ENCODE measurements at places on chromosomes 3 and 15.
A peak's percentile ranks its signal among the peaks of the same experiment; 100 is the strongest.

GRCh38 chr3:53729618-53730017, 116.6 kb downstream of the CHDH start:
- DNase-seq: no peak

- no peak for DNase-seq
Measured at GRCh38 chr3:179428876-179429548, 22.3 kb downstream of the GNB4 start.

- DNase-seq: no peak
Measured at GRCh38 chr3:48186631-48187300, 1.5 kb downstream of the CDC25A start.

DNA sequence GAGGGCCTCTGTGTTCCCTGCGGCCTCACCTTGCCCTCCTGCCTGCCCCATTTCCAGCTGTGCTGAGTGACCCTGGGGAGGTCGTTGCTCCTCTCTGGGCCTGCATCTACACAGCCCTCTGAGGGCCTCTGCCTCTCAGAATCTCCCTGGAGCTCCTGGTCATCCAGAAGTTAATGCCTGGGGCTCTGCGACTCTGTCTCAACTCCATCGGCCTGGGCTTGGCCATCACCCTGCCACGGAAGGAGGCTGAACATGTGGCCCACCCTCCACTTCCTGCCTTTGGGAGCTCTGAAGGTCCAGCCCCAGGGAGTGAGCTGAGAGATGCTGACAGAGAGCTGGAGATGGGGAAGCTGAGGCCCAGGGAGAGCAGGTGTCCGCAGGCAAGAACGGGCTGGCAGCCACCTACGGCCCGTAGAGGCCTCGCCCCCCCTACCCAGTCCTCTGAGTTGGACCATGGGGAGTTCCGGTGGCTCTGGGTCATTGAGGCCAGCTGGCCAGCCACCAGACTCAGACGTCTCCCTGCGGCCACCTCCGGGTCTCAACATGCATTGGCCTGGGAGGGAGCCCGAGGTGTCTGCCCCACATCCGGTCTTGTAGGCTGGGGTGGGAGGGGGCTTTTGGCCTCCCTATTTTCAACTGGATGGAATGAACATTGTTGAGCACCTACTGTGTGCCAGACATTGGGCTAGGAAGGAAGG, 34.2 kb downstream of the GRIP2 start:
- DNase-seq: no peak

DNA sequence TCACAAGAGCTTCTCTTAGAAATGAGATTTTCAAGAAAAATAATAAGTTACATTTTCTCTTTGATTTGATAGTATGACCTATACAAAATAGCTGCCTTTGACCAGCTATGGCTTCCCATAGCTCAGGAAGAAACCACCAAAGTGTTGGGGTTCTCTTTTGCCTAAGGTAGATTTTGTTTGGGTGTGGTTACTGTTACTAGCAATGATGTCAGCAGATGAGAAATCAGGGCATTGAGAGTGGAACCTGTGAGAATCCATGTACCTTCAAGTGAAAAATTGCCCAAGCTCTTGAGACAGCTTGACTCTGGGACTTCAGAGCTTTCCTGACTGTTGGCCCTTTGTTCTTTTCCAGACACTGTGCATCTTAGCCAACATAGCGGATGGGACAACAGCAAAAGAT, 45.6 kb downstream of the NME9 start:
- no peak for DNase-seq

GRCh38 chr3:128316481-128316891, 150.2 kb downstream of the DNAJB8 start:
- peak; percentile 58 for DNase-seq

DNA sequence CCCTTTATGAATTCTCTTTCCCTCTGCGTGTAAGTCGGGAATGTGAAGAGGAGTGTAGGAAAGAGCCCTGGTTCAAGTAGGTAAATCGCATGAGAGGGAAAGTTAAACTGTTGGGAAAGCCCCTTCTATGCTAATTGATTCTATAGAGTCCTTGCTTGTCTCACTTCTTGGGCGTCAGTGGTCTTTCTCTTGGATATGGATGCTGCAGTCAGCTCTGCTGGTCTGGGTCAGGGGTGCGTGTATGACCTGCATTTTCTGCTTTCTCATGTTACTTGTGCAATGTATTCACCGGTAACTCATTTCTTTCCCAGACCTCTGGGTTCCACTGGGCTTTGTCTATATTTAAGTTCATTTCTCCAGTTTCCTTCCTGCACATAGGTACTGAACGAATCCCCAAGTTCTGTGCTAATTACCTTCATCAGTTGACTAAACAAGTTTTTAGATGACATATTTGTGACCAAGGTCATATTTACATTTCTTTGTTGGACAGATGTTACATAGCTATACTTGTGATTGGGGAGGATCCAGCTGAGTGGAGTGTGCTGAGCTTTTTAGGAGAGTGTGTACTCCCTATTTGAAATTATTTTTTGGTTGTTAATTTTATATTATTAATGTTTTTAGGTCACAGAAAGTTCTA, 1.4 kb downstream of the SETD5 start:
- DNase-seq: no peak

GRCh38 chr15:77064539-77065308, 6.2 kb downstream of the TSPAN3 start:
- no peak for DNase-seq

- DNase-seq: no peak
Measured at GRCh38 chr15:43867096-43867495, 40.3 kb downstream of the WDR76 start.

- no peak for DNase-seq
Measured at GRCh38 chr3:103829723-103830326, 1395.0 kb downstream of the ZPLD1 start.

Data from right kidney (tissue), 9 donors.